Stimulated activated naive B cell treated with anti-CD40 and anti-IgM and Interleukin-4, amounts not matched to agents 10 μg/mL and 1 μg/mL and 100 μg/mL, for 72 hours (primary cell): ENCODE measurements at places on chromosomes 16 and 17.

DNA sequence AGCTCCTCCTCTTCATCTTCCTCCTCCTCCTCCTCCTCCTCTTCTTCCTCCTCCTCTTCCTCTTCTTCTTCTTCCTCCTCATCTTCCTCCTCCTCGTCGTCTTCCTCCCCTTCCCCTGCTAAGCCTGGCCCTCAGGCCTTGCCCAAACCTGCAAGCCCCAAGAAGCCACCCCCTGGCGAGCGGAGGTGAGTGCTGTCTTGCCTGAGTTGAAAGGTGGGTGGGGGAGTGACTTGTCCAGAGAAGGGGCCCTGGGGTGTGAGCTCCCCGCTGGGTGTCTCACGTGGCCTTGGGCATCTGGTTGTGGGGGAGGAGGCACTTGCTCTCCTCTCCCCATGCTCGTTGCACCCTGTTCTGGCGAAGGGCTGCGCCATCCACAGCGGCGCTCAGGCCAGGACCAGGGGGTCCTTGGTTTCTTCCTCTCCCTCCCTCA is 8.0 kb downstream of the ELOB start:
- no peak for DNase-seq

GRCh38 chr16:56401482-56401881 is 23.9 kb downstream of the AMFR start:
- DNase-seq: no peak

DNA sequence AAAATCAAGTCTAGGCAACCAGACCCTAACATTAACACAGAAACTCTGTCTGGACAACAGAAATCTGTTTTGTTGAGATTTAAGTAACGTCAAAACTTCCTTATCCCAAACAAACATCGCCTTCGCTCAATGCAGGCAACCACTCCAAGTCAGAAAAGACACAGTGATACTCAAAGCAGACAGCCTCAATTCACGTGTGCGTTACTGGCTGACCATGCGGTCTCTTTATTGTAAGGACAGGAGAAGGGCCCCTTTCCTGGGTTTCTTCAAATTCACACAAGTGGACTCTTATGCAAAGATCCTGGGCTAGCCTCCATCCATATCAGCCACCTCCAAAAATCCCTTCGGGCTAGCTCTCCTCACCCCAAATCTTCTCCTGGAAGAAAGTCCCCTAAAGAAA is 467.7 kb downstream of the SOX9 start:
- no peak for DNase-seq

DNA sequence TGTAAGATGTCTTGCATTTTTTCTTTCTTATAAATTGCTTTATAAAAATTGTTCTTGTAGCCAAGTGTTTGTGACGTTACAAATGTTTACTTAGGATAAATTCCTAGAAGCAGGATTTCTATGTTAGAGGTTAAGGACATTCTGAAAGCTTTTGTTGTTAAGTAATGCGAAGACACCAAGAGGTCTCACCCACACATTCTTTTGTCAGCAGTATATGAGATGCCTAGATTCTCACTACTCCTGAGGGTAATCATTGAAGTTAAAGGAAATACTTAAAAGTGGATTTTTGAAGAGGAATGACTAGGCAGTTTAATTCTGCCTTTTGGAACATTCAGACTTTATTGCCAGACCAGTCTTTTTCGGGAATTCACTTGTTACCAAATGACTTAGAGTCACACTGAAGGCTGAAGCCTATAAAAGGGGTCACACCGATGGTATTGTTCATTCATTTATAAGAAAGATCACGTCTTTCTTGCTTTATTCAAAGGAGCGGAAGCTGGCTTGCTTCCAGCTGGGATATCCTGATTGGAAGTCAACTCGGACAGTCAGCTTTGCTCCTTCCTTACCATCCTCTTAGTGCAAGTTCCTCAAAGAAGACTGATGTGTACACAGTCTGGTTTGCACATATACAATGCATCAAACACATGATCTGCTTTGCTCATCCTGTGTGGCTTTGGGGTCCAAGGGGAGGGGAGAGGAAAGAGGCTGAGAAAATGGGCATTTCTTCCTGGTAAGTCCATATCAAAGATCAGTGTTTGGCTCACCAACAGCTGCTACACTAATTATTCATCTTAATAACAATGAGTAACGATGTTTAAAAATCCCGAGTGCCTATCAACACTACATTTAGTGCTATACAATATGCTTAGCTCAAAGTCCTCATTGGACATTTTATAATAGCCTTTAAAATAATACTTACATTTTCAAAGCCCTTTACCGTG is 160.0 kb downstream of the MAP2K6 start:
- DNase-seq: no peak

GRCh38 chr16:7746941-7747340 is 414.3 kb downstream of the RBFOX1 start:
- DNase-seq: no peak

DNA sequence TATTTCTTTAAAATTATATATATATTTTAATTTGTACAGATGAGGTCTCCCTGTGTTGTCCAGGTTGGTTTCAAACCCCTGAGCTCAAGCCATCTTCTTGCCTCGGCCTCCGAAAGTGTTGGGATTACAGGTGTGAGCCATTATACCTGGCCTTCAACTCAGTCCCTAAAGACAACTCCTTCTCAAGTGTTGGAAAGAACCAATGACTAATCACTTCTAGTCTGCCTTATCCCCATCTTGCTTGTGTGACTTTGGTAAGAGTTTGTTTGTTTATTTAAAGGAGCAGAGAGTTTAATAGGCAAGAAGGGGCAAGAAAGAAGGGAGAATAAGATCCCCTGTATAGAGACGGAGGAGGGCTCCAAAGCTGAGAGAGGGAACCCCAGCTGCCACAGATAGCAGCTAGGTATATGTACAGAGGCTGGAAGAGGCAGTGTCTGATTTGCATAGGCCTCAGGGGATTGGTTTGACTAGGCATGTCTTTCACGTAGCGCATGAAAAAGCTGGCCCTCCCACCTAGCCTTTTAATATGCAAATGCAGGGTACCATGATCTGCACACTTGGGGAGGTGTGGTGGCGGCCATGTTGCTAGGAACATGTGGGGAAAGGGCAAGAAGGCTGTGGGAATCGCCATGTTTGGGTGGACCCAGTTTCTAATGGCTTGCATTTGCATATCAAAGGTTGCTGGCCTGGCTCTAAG is 21.5 kb downstream of the ABCC1 start:
- DNase-seq: no peak

GRCh38 chr17:59366773-59367656 is 35.6 kb downstream of the YPEL2 start:
- DNase-seq: no peak

DNA sequence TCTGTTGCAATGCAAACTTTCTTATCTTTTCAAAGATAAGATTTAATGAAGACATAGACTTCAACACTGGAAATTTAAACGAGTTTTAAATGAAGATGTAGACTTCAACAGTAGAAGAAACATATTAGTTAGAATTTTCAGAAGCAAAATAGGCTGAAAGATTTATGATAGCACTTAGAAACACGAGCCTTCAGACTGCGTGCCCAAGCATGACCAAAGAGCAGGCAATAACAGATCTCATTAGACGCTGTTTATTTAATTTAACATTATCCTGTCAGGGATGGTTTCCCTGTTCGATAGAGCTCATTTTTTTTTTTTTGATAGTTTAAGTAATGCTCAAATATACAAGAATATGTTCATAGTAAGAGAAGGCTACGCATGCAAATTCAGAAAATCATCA is 604.7 kb upstream of the SOX9 start:
- DNase-seq: no peak

- DNase-seq: no peak
These were observed 12.0 kb upstream of the STAT3 start for GRCh38 chr17:42399948-42400843.

DNA sequence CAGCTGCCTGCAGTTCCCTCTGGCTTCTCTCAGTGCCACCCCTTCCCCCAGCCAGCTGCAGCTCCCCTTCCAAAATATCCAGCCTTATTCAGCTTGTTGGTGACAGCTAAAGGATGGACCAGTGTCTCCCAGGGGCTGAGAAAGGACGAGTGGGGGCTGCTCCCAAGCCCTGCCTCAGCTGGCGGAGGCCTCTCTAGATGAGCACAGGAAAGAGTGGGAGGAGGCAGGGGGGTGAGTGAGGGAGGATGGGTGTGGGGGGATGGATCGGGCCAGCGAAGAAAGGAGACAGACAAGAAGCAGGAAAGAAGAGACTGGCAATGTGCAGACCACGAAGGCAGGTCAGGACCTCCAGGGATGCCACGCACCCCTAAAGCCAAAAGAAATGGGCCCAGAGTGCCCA is 17.5 kb downstream of the PIPOX start:
- DNase-seq: no peak

- no peak for DNase-seq
These were observed 279.0 kb downstream of the SLC39A11 start for GRCh38 chr17:72813481-72813880.

- no peak for DNase-seq
These were observed 17.8 kb downstream of the GJD3 start for GRCh38 chr17:40346765-40347158.

DNA sequence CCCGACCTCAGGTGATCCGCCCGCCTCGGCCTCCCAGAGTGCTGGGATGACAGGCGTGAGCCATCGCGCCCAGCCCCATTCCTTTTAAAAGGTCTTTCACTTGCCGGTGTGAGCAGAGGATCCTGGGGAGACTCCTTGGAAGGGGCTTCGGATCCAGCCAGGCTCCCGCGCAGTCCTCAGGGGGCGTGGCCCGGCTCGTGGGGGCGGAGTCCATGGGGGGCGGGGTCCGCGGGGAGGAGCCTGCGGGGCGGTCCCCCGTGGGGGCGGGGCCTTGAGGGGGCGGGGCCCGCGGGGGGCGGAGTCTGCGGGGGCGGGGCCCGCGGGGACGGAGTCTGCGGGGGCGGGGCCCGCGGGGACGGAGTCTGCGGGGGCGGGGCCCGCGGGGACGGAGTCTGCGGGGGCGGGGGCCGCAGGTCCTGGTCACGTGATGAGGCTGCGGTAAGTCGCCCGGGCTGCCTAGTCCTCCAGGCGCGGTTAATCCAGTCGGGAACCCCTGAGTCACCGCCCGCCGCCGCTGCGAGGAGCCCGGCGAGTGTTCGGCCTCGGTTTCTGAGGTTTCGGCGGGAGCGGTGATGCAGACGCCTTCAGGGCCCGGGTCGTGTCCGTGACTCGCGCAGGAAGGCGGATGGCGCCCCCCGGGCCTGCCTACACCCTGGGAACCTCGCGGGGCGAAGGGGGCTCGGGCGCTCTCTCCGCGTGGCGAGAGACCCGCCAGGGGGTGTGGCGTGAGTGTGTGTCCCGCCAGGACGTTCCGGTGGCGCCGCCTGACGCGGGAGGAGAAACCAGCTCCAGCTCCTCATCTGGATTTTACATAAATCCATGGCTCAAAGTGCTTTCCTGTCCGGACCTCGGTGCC is 23.6 kb upstream of the ABR start:
- no peak for DNase-seq

DNA sequence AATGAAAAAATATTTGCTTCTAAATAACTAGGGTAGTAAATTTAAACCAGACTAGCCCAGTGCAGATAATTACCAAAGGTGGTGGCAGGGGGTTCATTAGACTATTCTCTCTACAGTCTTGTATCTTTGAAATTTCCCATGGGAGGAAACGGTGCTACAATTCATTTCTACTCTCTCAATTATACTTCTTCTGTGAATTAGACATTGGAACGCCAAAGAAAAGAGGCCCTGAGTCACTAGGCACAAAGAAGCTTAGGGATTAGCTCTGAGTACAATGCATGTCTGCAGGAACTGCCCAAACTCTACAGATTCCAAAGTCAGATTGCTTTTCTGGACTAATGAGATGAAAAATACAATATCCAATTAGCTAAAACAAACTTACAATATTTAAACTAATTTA is 30.7 kb upstream of the ARL6IP1 start:
- no peak for DNase-seq

DNA sequence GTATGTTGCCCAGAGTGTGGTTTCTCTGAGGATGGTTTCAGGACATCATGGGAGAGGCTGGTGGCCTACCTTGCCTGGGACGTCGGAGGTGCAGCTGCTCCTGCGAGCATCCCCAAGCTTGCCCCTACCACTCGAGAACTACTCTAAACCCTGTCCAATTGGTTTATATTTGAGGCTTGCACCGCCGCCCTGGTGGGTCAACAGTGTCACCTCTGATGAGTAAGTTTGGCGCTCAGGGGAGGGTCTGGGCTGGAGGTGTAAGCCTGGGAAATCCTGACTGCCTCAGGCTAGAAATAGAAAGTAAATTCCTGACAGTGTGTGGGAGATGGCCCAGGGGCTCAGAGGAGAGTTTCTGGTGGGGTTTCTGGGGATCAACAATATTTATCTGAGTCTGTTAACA is 48.2 kb downstream of the CCDC42 start:
- DNase-seq: no peak

- DNase-seq: no peak
These were observed 882.8 kb upstream of the SOX9 start for GRCh38 chr17:71237903-71238538.

- no peak for DNase-seq
These were observed 85.2 kb downstream of the C16orf78 start for GRCh38 chr16:49458656-49459445.

DNA sequence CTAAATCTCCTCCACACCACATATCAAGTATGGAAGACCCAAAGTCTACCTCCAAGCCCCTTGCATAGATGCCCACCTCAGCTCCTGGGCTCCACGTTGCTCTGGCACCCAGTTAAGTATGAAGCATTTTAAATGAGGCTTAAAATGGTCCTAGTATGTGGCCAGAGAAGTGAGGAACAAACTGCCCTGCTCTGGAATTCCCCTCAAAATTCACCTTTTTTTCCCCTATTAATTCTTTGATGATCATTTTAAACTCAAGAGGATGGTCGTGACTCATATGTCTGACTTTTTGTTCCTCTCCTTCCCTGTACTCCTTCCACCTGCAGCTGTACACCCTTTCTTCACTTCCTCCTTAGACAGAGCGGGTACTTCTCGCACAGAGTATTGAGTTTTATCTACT is 234.5 kb upstream of the MYOCD start:
- DNase-seq: peak; percentile 49

DNA sequence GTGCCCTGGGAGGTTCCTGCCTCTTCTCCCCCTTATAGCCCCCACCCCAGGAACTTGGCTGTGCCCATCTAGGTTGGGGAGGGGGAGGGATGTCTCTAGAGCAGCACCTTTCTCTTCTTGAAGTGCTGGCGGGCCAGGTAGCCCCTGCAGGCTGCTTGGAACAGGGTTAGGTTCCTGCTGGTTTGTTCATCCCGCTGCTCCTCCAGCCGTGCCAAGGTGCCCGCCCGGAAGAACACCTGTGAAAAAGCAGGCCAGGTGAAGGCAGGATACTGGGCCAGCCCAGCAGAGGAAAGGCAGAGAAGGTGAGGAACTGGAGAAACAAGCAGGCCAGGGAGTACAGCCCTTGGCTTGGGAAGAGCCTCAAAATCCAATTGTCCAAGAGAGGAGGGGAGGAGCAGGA is 56.6 kb downstream of the PIPOX start:
- no peak for DNase-seq

- DNase-seq: no peak
These were observed 91.7 kb upstream of the CACNG3 start for GRCh38 chr16:24164416-24164815.

DNA sequence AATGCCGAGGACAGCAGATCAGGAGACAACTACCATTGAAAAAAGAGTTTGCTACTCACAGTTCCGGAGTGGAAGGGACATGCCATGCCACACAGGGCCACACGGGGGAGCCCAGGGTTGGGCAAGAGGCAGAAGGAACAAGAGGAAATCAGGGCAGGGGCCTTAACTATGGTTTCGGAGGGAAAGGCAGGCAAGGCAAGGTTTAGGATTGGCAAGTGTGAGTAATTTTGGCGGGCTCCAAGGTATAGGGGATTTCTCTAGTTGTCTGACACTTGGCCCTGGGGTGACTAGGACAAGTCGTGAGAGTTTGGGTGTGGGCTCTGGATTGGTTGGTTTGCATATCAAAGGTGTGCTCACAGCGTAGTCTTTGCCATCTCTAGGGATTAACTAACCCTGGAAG is 27.0 kb upstream of the NTN1 start:
- peak; percentile 58 for DNase-seq
